ENCODE measurements at places on chromosomes 5 and 9.

GRCh38 chr5:172641359-172642050 is 442 bp downstream of the NEURL1B start:
- no peak for DNase-seq

- no peak for DNase-seq
Observed at GRCh38 chr9:27129221-27129620, 20.2 kb downstream of the TEK start.

- peak; percentile 54 for DNase-seq
Observed at GRCh38 chr5:36607114-36607571, 737 bp downstream of the SLC1A3 start.

- peak; percentile 82 for DNase-seq
Observed at GRCh38 chr9:129174102-129174723, 3.8 kb downstream of the IER5L start.

DNA sequence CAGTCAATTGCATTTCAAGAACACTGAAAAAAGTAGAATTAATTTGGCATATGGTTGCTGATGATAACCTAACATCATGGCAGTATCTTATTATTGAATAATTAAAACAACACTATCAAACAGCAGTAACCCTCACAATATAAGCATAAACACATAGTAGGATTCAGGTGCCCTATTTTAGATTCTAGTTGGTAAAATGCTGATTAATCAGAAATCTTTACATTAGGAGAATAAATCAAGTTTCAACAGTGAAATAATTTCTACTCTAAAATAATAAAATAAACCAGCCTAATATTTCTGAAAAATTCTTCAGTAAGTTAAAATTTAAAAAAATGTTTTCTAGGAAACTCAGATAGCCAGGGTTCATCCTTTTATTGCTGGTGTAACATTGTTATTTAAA is 76.4 kb upstream of the NUDT12 start:
- DNase-seq, result no peak

Data from renal cortical epithelial cell (primary cell).